ENCODE measurements at places on chromosomes 1 and 21.

- no peak for DNase-seq
Observed at GRCh38 chr1:17137441-17137840, 18.2 kb upstream of the PADI2 start.

- no peak for DNase-seq
Observed at GRCh38 chr1:84390226-84390625, 8.1 kb upstream of the DNASE2B start.

DNA sequence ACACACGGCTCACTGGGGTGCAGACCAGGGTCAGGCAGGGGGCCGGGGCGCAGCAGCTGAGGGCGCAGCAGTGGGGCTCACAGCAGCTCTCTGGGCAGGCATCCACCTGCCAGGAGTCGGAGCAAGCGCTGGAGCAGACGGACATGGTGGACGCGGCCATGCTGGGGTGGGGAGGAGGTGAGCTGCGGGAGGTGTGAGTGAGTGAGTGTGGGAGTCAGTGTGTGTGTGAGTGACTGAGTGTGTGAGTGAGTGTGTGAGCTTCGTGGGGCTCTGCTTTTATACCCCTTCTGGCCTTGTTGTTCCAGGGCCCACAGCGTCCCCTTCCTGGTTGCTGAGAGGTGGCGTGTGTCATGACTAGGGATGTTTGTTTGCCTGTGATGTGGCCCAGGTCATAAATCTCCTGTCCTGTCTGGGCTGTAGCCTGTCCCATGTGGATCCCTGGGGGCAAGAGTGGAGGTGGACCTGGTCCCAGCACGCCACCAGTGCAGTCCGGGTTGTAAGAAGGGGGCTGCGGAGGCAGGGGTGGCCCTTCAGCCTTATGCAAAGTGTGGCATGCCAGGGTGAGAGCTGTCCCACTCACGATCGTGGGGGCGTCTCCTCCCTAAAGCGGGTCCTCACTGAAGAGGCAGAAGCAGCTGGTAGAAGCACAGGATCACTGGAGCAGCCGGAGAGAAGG is at the start of gene KRTAP10-1:
TSS of gene KRTAP10-1 (minus strand) at position 205 of the 676 bp plus-strand sequence. CDS start at position 160, 45 bp downstream.
- DNase-seq, result no peak

- DNase-seq, result no peak
Observed at GRCh38 chr1:41795205-41795762, 123.4 kb downstream of the HIVEP3 start.

DNA sequence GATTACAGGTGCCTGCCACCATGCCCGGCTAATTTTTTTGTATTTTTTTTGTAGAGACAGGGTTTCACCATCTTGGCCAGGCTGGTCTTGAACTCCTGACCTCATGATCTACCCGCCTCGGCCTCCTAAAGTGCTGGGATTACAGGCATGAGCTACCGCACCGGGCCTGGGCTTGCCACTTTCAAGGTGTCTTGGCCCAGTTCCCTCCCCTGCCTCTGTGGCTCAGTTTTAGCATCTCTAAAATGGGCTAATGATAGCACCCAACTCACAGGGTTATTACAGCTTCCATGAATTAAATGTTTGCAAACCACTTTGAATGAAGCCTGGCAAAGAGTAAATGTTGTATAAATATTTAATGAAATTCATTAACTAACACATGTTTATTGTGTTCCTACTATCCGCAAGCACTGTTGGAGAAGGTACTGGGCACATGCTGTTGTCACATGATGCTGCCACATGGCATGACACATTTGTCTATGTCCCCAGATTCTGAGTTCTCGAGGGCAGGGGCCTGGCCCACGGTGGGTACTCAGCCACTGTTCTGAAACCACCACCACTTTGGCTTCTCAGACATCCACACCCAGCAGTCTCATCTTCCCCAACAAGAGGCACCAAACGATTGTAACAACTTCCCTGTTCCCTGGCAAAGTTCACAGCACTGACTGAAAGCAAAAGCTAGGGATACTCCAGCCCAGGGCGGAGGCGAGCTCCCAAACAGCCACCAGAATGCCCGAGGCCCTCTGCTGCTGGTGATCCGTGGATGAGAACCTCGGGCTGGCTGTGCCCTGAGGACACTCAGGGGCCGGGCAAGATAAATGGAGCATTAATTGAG is 9.7 kb downstream of the IFFO2 start:
- no peak for DNase-seq

DNA sequence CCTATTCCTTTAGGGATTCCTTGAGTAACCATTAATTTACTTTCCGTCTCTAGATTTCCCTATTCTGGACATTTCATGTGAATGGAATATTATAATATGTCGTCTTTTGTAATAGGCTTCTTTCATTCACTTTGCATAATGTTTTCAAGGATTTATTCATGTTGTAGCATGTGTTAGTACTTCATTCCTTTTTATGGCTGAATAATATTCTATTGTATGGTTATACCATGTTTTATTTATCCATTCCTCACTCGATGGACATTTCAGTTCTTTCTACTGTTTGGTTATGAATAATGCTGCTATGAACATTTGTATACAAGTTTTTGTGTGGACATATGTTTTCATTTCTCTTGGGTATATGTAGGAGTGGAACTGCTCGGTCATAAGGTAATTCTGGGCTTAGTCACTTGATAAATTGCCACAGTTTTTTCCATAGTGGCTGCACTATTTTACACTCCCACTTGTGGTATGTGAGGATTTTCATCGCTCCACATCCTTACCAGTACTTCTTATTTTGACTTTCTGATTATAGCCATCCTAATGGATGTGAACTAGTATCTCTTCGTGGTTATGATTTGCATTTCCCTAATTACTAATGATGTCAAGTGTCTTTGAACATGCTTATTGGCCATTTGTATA is 17.7 kb downstream of the PPP2R5A start:
- DNase-seq, result no peak

- DNase-seq, result no peak
Observed at GRCh38 chr1:66968574-66968973, 43.8 kb downstream of the MIER1 start.

DNA sequence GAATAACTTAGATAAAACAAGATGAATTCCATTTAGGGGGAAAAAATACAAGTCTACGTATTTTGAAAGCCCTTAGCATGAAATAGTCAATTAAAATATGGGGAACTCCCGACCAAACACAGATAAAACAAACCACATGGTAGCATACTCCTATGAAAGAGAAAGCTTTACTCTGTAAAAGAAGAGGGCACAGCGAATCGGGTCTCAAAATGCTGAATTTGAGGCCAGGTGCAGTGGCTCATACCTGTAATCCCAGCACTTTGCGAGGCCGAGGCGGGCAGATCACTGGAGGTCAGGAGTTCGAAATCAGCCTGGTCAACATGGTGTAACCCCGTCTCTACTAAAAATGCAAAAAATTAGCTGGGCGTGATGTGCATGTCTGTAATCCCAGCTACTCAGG is 116.9 kb upstream of the TIAM1 start:
- no peak for DNase-seq

DNA sequence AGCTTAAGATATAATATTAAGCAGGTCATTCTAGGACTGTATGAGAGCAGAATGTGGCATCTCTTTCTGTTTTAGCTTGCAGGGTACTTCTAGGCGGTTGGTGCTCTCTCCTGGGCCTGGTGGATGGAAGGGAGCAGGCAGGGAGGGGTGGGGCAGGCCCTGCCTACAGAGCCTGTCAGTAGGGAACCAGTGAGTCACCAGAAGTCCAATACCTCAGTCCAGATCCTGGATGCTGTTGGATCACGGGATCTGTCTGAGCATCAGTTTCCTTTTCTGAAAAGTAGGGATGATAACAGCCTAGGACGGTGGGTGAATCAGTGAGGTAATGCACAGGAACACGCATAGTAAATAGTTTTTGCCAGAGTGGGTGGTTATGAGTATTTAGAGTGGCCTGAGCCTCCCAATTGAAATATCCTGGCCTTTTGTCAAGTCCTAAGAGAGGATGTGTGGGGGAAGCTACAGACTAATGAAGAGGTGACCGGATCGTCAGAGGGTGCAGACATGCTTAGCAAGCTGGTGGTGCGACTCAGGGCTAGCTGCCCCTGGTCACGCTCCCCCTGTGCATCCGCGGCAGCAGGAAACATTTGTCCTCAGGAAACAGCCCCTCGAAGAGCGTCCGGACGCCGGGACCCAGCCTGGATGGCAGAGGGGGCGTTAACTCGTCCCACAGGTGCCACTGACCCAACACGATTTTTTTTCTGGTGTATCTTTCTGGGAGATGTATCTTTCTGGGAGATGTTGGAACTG is 23.9 kb downstream of the NAV1 start:
- no peak for DNase-seq

GRCh38 chr1:228782662-228783417 is 47.6 kb downstream of the RHOU start:
- DNase-seq, result no peak

GRCh38 chr1:10906866-10907519 is 105.5 kb upstream of the TARDBP start:
- DNase-seq, result no peak

GRCh38 chr1:241331328-241332036 is 25.5 kb downstream of the RGS7 start:
- DNase-seq, result no peak

DNA sequence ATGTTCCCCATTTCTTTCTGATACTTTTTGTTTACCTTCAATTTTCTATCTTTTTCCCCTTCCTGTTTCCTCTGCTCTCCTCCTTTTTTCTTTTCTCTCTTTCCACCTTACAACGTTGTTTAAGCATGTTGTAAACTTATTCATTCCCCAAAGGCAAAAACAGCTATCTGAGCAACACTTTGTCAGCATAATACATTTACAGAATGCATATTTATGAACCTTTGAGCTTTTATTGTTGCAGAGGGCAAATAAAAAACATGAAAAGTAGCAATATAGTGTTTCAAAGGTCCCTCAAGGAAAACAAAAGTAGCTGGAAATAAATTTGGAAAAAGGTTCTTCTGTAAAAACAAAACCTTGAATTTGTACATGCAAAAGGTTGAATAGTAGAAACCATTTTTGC is 169.5 kb downstream of the ATP6V1G3 start:
- DNase-seq, result no peak

DNA sequence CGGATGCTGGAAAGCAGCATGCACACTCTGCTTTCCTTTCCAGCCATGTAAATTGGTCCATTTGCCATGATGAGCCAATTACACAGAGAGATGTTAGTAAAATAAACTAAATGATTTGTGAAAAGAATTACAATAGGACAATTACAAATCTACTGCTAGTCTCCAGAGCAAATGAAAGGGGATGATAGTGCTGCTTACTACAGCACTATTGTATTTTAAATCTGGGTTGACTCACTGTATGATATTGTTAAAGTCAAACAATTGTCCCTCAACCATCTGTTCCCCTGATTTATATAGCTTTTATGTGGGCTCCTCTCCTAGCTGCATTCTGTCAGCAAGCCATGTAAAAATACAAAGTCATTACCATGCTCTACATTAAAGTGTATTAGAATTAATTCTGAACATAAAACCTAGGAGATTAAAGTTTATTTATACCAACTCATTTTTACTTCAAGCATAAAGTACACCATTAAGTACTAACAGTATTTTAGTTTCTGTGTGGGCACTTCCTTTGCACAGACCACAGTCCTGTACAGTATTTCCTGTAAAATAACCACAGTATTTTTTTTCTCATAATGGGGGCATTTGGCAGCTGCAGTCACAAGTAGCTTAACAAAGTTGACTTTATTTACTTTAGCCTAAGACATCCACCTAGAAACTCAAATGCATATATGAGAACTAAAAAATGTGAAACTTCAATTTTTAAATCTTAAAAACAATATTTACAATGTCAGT is 135.8 kb downstream of the VAV3 start:
- no peak for DNase-seq

DNA sequence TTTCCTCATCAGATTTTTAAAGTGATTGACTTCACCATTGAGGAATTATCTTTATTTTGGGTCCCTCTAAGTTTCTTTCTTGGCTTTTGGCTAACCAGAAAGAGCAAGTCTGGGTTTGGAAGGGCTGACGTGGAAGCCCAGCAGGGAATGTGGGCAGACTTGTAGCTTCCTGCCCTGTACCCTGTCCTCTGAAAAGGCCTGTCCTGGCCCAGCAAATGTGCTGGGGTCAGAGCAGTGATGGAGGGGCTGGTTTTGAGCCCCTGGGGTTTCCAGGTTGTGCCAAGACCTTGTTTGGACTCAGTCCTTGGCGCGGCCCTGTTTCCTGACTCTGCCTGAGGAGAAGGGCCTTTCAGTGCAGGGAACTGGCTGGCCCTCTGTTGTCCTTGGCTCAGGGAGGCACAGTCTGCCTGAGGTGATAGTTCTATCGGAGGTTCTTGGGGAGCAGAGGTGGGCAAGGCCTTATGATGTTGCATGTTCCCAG is 72.1 kb downstream of the UCK2 start:
- DNase-seq, result no peak

- DNase-seq, result no peak
Observed at GRCh38 chr1:170927955-170928840, 7.1 kb upstream of the MROH9 start.

DNA sequence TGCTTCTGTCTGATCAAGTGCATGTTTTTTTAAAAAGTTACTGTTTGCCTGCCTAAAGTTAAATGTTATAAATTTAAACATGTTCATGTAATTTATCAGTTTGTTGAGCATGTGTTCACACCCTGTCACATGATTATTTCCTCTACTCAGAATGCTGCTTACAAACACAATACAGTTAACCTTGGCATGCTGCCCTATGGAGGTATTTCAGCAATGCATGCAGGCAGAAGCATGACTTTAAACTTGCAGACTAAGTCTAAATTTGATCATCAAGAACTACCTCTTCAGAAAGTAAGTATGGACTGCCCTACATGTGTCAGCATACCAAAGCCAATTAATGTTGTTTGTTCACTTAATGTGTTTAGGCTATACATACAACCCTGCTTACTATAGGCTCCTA is 161.6 kb downstream of the LRRC40 start:
- no peak for DNase-seq

DNA sequence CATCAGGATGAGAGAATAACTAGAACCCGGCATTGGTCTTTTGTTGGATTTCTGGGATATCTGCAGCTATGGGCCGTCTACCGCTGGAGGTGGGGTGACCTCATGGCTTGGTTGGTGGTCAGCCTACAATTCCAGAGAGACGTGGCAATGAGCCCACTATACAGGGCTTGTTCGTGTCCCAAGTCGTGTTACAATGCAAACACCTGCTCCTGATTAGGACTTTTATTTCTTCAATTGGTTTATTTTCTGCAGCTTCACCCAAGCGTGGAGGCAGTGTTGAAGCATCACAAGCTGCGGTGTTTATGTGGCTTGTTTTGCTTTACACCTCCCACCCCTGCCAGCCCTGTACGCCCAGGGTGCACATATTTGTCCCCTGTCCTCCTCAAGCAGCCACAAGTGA is 211.7 kb upstream of the TMEM51 start:
- DNase-seq, result no peak

DNA sequence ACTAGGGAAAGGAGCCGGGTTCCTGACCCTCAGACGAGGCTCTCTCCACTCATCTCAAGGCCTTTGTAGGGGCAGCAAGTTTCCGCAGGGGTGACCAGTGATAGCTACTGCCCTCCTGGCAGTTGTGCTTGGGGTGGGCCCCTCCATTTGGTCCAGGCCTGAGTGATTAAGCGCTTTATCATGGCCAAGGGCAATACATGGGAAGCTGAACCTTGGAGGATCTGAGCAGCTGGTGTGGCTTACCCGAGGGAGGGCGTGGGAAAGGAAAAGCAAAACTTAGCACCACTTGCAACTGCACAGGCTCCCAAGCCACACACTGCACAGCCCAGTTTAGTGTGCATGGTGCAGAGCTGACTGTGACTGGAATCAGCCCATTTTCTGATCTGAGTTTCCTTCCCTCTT is 47.8 kb downstream of the GADD45A start:
- DNase-seq, result no peak

- no peak for DNase-seq
Observed at GRCh38 chr1:1529321-1529720, 11.1 kb downstream of the TMEM240 start.

Data from COR-L47 (cell line).